ENCODE measurements at places on chromosomes 2 and 18.

- DNase-seq = no peak
Measured at GRCh38 chr2:43415592-43415991, 180.2 kb downstream of the THADA start.

DNA sequence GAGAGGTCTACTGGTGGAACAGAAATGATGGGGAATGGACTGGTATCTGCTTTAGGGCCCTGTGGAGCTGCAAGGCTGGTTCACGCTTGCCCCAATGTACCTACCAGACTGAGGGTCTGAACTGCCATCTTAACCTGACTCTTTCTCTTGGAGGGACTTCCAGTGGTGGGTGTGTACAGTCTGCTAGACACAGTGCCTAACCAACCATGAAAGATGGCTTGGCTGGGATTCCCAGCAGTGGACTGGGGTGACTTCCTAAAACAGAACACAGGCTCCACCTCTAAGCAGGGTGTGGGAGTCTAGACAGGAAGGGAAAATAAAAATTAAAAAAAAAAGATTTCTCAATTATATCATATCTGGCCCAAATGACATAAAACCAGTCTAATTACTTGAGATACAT, 25.5 kb upstream of the MYO3B start:
- DNase-seq = no peak

GRCh38 chr2:230358305-230358704, 31.3 kb downstream of the SP140L start:
- no peak for DNase-seq

GRCh38 chr2:40740419-40740818, 288.5 kb upstream of the SLC8A1 start:
- DNase-seq = no peak
